ENCODE measurements at places on chromosomes 2 and 18. TPM values are rescaled to one million over a fixed set of nuclear protein-coding genes. Genes with fewer than 3 reads are reported as not detected.

The COLEC12 gene
- polyA plus RNA-seq = not detected

The FAM161A gene
- polyA plus RNA-seq = 0.74 TPM

The SCN9A gene
- not detected for polyA plus RNA-seq

The CD8B gene
- polyA plus RNA-seq = 4.9 TPM

The POTEC gene
- not detected for polyA plus RNA-seq

The SERPINB3 gene
- polyA plus RNA-seq = not detected

The PTPRM gene
- 1.5 TPM for polyA plus RNA-seq

The LYPD6 gene
- not detected for polyA plus RNA-seq

The LYPD1 gene
- not detected for polyA plus RNA-seq

The SATB2 gene
- polyA plus RNA-seq = not detected

The DES gene
- not detected for polyA plus RNA-seq

The MROH2A gene
- not detected for polyA plus RNA-seq

The GALNT13 gene
- not detected for polyA plus RNA-seq

The SNORC gene
- polyA plus RNA-seq = not detected

The CFC1 gene
- not detected for polyA plus RNA-seq

The B3GNT7 gene
- not detected for polyA plus RNA-seq

The AQP12A gene
- not detected for polyA plus RNA-seq

The UGT1A8 gene
- polyA plus RNA-seq = not detected

The REG3A gene
- not detected for polyA plus RNA-seq

The MSTN gene
- polyA plus RNA-seq = not detected

The FKBP1B gene
- 2.0 TPM for polyA plus RNA-seq

The KHK gene
- polyA plus RNA-seq = 6.2 TPM

The ANKRD36B gene
- 14.2 TPM for polyA plus RNA-seq

The SCN7A gene
- not detected for polyA plus RNA-seq

The MTCL1 gene
- not detected for polyA plus RNA-seq

The FBXO48 gene
- polyA plus RNA-seq = 1.3 TPM

The CRYGC gene
- polyA plus RNA-seq = not detected

The DCDC2C gene
- not detected for polyA plus RNA-seq

The INSIG2 gene
- 22.4 TPM for polyA plus RNA-seq

The TUBA3E gene
- not detected for polyA plus RNA-seq

The IL1A gene
- not detected for polyA plus RNA-seq

The ZAP70 gene
- polyA plus RNA-seq = 104 TPM

The LYPD6B gene
- polyA plus RNA-seq = not detected

The DUSP19 gene
- 0.21 TPM for polyA plus RNA-seq

The MERTK gene
- polyA plus RNA-seq = not detected

The R3HDM1 gene
- polyA plus RNA-seq = 8.3 TPM

The IGFBP5 gene
- polyA plus RNA-seq = not detected

The TMEFF2 gene
- not detected for polyA plus RNA-seq

The ADAM23 gene
- 0.79 TPM for polyA plus RNA-seq

The SP100 gene
- 116 TPM for polyA plus RNA-seq

The ALPI gene
- not detected for polyA plus RNA-seq
